ENCODE measurements at places on chromosomes 16 and 17. TPM values are rescaled to one million over a fixed set of nuclear protein-coding genes. Genes with fewer than 3 reads are reported as not detected.

Gene SBK1
- total RNA-seq = not detected

Gene UQCRC2
- total RNA-seq = 110 TPM

Gene ZFPM1
- total RNA-seq = 0.59 TPM

Gene SYCE1L
- total RNA-seq = not detected

GRCh38 chr17:74598346-74599022 lies 6.4 kb upstream of the CD300LD start:
- no peak for DNase-seq

GRCh38 chr17:37701496-37701898 lies 43.4 kb downstream of the HNF1B start:
- no peak for DNase-seq

DNA sequence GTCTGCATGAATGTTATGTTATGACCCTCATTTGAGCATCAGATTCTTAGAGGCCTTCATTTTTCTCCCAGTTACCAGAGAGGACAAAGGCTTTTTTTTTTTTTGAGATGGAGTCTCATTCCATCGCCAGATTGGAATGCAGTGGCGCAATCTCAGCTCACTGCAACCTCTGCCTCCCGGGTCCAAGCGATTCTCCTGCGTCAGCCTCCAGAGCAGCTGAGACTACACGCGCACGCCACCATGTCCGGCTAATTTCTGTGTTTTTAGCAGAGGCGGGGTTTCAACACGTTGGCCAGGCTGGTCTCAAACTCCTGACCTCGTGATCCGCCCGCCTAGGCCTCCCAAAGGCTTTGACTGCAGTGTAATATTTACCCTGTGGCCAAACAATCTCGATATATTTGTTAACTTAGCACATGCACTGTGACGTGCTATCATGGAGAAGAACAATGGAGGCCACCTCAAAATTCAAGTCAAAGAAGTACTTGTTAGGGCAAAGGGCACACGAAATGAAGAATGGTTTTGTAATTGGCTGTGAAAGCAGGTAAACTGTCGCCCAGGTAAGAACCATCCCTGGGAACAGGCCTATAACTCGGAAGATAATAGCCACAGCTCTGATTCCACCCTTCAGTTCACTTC lies 303.4 kb downstream of the SLC39A11 start:
- DNase-seq = no peak

DNA sequence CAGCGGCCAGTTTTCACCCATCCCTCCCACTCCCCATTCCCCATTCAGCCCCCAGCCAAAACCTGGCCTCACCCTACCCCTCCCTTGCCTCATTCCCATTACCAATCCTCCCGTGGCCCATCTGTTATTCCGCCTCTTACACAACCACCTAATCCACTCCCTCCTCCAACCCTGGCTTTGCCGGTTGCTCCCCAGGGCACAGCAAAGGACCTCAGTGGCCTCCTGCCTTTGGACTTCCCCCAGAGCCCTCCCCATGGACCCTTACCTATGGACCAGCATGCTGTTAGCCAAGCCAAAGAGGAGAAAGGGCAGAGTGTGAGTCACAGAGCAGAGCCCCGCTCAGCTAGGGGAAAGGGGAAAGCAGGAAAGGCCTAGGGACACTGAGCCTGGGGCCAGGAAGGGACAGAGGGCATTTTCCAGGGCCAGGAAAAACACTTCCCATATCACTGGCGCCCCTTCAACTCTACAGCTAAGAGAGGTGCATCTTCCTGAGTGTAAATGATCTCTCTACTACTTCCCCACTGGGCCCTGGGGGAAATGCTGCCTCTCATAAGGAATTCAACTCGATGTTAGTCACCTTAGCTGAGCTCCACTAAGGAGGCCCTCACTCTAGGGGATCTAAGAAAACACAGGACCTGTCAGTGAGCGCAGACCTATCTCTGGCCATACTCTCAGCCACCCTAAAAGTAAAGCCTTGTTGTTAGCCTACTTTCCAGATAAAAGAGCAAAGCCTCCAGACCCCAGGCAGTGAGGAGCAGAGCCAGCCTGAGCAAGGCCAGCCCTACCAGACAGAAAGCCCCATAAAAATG lies 10.6 kb downstream of the PEMT start:
- peak; percentile 56 for DNase-seq

GRCh38 chr16:79823639-79824038 lies 223.1 kb upstream of the MAF start:
- no peak for DNase-seq

- DNase-seq = no peak
Observed at GRCh38 chr17:80119839-80120238, 18.5 kb downstream of the GAA start.

GRCh38 chr16:31348579-31348978 lies 6.4 kb upstream of the ITGAX start:
- DNase-seq = no peak

DNA sequence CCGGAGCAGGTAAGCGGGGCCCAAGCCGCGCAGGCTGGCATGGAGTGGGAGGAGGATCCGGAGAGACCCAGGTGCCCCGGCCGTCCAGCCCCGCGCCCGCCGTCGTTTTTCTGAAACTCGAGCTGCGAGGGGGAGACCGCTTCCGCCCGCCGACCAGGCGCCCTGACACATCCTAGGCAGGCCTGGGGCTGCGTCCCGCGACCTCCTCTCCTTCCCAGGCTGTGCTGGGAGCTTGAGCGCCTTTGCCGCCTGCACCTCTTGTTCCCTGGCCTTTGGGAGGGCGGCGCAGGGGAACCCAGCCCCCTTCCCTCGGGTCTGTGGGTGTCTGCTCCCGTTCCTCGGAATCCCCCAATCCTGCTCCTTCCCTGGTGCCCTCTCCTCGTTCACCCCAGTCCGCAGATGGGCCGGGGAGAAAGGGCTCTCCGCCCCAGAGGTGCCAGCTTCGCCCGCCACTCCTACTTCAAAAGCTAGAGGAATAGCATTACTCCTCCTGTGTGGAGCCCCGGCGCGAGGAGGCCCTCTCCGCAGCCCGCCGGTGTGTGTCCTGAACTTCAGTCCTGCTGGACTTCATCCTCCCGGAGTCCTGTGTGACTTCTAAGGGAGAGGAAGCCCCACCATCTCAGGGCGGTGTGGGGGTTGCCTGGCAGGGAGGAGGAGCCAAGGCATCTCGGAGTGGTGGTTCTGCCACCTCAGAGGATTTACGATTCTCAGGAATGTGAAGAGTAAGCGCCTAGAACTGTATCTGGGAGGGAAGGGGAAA lies 1.0 kb downstream of the NHERF1 start:
- DNase-seq = no peak

- DNase-seq = no peak
Observed at GRCh38 chr16:55015181-55015913, 84.7 kb downstream of the IRX5 start.

DNA sequence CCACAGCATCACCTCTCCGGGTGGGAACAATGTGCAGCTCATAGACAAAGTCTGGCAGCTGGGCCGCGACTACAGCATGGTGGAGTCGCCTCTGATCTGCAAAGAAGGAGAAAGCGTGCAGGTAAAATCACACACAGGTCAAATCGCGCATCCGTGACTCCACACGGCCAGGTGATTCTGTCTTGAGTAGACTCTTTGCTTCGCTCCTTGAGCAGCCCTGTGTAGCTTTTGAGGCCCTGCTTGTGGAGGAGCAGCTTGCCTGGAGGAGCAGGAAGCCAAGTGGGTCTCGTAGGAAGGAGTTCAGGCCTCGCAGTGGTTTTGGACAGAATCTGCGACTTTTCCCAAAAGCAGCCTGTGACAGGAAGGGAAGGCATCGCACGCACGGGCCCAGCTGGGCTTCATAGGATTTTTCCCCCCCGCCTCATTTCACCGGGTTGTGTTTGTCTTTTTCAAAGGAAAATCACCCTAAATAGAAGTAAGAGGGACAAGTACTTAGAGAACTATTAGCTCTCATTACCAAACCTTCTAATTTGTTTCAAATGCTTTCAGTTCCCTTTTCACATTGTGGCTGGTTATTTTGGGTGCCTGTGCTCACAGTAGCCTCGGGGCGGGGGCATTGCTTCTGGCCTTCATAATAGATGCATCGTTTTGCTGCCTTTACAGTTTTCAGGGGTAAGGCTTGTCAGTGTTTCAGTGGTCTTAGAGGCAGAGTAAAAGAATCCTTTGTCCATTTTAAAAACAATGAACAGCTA lies 71.5 kb downstream of the SEC14L1 start:
- no peak for DNase-seq

DNA sequence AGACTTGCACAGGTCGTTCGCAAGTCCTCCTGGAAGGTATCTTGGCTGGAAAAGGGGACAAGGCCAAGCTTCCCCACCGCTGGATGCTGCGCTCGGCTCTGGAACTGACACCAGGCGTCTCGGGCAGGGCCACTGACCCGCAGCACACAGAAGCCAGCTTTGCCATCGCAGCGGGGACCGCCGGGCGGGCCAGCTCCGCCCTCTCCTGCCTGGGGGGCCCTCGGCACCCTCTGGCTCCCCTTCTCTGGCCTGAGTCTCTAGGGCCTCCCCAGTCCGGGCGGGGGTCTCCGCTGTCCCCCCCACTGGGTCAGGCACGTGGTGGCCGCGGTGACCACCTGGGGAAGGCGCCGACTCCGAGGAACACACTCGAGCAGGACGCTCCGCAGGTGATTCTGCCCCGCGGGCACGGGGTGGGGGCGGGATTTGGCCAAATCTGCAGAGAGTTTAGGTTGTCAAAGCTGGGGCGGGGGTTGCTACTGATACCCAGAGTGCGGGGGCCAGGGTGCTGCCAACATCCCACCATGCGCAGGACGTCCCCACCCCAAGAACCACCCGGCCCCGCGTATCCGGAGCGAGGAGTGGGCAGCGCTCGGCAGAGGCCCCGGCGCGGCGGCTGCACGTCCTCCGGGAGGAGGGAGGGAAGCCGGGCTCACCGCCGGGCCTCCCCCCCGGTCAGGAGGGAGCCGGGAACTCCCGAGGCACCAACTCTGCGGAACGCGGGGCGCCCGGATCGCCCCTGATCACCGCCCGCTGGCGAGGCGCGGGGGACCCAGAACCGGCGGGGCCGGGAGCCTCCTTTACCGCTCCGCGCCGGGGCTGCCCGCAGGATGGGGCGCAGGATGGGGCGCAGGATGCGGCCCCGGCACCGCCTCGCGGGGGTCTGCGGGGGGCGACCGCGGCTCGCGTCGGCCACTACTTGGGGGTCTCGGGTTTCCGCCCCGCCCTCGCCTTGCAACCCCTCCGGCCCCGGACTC lies 744 bp upstream of the METRNL start:
- no peak for DNase-seq

GRCh38 chr17:80415626-80416137 lies 715 bp downstream of the ENDOV start:
- no peak for DNase-seq

DNA sequence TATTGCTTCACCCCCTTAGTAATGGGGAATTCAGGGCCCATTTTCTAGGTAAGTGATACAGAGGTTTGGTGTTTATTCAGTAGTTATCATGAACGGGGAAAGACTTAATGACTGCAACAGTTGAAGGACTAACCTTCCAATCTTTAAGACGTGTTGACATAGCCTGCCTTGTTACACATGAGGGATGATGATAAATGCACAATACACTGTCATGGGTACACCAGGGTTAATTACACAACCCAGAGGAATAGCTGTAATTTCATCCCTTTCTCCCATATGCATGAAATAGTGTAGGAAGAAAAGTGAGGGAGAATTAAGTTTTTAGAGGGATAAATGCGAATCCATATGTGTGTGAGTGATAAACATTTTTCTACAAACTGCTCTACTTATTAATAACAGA lies 10.7 kb downstream of the MYH4 start:
- DNase-seq = no peak

GRCh38 chr17:81390873-81391255 lies 4.4 kb upstream of the BAHCC1 start:
- no peak for DNase-seq

DNA sequence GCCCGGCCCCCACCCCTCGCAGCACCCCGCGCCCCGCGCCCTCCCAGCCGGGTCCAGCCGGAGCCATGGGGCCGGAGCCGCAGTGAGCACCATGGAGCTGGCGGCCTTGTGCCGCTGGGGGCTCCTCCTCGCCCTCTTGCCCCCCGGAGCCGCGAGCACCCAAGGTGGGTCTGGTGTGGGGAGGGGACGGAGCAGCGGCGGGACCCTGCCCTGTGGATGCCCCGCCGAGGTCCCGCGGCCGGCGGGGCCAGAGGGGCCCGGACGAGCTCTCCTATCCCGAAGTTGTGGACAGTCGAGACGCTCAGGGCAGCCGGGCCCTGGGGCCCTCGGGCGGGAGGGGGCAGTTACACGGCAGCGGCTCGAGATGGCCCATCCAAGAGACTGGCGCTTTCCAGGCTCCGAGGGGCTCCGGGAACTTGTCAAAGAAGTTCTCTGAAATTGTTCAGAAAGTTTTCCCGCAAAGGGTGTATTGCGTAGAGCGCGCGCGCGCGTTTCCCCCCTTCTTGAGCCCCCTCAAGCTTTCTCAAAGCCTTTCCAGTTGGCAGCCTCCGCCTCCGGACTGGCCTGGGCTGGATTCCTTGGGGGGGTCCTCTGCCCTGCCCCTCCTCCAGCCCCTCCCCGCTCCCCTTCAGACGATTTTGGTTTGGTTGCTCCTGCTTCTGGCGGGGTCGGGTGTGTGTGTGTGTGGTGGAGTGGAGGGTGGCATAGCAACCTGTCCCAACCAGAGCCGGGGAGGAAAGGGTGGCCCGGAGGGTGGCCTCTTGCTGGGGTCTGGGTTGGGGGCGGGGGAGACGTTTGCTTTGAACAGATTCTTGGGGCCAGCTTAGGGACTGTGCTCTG lies 504 bp downstream of the ERBB2 start:
- no peak for DNase-seq

DNA sequence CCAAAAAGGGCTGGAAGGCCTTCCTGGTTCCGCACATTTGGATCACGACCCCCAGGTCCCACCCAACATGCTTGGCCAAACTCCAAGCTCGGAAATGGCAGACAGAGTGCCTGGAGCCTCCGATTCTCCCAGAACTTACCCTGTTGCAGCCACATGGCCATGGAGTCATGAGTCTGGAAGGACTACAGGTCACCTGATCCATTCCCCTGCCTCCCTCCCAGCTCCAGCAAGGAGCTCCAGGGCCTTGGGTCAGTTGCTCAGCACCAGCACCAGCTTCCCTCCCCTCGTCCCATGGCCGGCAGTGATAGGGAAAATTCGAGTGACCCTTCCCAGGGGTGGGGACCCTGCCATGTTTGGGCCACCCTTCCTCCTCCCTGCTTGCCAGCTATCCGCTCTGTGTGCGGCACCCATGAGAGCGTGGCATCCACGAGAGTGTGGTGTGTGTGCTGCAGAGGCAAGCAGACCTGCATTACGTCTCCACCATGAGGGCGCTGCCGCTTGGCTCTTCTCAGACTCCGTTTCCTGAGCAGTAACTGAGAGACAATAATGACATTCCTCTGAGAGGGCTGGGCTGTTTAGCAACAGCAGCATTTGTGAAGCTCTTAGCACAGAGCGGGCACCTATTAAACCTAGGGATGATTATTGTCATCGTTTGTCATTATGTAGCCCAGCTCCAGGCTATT lies 21.3 kb upstream of the RPL38 start:
- DNase-seq = no peak

- DNase-seq = no peak
Observed at GRCh38 chr16:57944970-57945739, 25.8 kb downstream of the CNGB1 start.
